Caudate nucleus (tissue), 63 donors: ENCODE measurements at places on chromosomes 2 and 18.

- no peak for DNase-seq
Observed at GRCh38 chr2:68730828-68731227, 3.8 kb upstream of the ARHGAP25 start.

- no peak for DNase-seq
Observed at GRCh38 chr18:48605408-48605845, 66.6 kb downstream of the CTIF start.

GRCh38 chr18:12403601-12404506 is 3.9 kb upstream of the PRELID3A start:
- DNase-seq = no peak

DNA sequence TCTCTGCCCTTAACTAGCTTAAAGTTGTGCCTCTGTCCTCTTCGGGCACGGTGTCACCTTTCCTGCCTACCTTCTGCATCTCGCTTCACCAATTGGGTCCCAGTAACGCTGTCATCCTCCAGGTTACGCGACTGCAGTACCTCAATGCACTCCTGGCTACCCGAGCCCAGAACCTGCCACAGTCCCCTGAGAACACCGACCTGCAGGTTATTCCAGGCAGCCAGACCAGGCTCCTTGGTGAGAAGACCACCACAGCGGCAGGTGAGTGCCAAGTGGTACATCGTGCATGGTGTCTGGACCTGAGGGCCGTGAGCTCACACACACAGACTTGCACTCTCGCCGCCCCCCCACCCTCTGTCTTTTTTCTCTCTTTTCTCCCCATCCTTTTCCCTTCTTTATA is 12.8 kb downstream of the CNNM3 start:
- no peak for DNase-seq

DNA sequence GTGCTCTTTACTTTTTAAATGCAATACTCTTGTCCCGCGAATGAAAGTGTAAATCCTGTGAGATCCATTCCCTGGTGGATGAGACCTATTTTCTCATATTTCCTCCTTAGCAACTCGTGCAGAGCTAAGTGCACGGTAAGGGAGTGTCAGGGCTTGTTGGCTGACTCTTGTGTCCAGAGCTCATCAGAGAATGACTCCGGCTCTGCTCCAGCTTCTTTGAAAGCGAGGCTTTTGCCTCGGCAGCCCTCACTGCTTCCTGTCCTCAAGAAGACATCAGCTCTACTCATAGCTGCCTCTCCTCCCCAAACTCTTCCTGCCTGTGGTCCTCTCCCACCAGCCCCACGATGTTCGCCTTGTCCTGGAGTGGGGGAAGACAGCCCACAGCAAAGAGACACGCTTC is 70.7 kb downstream of the LIPG start:
- no peak for DNase-seq

DNA sequence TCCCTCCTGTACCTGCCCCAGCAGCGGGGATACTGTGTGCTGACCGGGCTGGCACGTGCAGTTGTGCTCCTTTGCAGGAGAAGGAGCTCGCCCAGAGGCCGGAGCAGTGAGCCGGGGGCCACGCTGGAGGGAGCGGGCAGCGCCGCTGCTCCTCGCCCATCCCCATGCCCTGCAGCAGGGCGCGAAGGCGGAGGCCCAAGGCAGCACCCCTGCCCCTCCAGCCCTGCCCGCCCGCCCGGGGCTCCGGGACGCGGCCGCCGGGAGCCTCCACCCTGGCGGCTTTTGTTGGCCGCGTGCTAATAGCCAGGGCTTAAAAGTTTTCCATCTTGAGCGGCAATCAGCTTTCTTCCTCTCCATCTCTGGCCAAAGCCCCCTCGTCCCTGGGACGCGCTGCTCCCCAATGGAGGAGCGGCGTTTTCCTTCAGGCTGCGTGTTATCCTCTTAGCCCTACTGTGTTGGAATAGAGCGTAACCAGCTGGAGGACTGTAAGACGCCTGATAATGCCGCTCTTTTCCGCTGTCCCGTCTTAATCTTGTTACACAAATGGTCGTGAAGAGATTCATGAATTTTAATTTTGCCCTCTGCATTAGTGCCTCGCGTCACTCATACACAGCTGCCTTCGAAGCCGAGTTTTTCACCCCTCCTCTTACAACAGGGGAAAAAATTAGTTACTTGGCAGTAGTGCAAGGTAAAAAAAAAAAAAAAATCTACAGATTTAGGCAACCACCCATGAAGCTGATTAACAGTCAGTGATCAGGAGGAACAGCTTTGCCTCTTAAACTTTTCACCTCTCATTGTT is 172.9 kb upstream of the SIX3 start:
- no peak for DNase-seq

- DNase-seq = no peak
Observed at GRCh38 chr2:5794012-5794411, 101.8 kb downstream of the SOX11 start.

- no peak for DNase-seq
Observed at GRCh38 chr18:79961527-79962291, 2.7 kb upstream of the HSBP1L1 start.

DNA sequence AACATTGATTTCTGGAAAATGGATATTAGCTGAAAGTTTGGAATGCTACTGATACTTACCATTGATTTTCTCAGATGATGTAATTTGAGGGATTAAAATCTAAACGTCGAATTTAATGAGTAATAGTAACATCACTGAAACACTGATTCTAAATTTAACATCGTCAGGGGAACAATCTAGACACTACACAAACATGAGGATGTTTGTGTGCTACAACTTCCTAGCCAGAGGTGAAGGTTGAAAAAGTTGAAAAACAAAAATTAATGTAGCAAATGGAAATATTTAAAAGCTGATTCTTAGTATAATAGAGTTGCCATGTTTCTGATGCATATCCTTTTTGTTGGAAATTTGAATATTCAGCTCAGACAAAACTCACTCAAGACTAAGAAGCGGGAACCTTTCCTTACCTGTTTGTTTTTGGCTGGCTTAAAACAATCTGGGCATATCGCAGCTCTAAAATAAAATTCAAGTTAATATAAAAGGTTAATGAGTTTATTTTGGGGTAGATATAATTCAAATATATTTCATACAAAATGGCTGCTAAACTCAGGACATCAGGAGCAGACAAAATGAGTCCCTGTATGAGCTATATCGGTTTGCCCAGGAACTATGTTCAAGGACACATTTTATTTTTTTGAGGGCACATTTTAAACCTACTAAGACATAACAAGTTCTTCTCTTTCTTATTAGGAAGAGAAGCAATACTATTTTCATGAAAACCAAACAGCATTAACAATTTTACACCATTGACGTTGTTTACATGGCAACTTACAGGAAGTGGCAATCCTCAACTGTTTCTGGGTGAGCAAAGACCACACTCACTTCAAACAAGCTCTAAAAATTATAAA is 52.6 kb upstream of the PEX13 start:
- DNase-seq = no peak

- DNase-seq = peak; percentile 59
Observed at GRCh38 chr18:21191596-21192307, 50.3 kb upstream of the GREB1L start.

GRCh38 chr18:48059455-48060010 is 129.1 kb upstream of the SMAD2 start:
- DNase-seq = no peak

DNA sequence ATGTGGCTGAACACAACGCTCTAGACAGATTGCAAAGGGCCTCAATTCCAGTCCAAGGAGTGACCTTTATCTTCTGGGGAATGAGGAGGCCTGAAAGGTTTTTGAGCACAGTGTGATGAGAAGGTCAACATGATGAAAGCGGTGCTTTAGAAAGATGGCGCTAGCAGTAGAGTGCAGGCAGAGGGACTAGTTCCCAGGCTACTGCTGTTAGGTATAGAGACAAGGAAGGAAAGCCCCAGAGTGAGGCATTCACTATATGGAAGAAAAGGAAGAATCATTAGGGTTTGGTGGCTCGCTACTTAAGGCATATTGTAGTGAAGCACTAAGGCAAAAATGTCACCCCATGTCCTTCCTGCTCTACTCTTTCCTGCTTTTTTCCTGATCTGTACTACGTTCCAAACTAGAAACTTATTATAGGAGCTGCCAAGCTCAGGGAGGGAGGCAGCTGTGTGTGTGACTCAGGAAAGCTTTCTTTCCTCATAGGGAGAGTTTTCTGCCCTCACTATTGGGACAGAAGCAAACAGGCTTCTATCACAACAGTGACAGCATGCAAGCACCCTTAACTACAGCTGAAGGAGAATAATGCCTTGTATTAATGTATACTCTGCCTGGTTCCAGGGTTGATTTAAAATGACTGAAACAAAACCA is 160.8 kb upstream of the CAVIN2 start:
- DNase-seq = no peak

DNA sequence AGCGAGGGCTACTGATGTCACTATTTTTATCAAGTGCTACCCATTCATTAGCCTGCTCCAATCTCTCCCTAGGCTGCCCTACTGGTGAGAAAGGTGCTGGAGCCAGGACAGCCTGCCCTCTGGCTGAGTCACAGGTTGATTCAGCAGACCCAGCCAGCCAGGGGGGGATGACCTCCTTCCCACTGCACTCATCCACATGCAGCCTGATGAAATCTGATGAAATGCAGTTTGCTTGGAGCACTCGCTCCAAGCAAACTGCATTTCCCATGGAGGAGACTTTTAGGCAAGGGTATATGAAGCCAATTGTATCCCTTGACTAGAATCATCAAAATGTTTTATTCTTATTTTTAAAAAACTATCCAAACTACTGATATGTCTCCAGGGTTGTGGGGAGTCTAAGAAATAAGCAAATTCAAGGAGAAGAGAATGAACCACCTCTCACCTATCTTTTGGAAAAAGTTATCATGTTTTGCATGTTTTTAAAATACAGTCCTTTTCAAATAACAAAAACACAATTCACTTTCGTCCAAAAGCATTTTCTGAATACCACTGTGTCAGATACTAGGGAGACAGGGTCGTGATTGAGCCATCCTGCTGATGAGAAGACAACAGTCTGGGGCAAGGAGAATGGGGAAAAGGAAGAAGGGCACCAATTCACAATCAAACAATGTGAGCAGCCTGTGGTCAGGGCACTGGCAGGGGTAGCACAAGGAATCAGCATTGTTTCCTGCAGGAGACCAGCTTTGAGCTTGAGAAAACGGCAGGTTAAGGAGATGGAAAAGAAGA is 128.3 kb downstream of the AFF3 start:
- no peak for DNase-seq

- no peak for DNase-seq
Observed at GRCh38 chr2:102001767-102002142, 10.0 kb downstream of the IL1R2 start.

DNA sequence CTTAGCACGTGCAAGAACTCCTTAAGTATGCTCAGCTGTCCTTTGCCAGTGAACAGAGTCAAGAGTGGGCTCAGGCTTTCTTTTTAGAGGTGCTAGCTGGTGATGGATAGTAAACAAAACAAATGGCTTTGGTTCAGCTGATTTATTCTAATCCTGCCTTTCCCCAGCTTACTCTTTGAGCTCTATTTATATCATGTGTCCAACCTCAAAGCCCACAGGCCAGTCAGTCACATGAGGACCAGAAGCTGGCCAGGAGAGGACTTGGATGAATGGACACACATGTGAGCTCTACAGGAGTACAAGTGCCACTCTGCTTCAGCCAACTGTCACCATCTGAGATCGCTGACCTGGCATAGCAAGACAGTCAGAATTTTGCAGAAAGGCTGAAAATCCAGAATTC is 59.4 kb downstream of the STK39 start:
- no peak for DNase-seq

DNA sequence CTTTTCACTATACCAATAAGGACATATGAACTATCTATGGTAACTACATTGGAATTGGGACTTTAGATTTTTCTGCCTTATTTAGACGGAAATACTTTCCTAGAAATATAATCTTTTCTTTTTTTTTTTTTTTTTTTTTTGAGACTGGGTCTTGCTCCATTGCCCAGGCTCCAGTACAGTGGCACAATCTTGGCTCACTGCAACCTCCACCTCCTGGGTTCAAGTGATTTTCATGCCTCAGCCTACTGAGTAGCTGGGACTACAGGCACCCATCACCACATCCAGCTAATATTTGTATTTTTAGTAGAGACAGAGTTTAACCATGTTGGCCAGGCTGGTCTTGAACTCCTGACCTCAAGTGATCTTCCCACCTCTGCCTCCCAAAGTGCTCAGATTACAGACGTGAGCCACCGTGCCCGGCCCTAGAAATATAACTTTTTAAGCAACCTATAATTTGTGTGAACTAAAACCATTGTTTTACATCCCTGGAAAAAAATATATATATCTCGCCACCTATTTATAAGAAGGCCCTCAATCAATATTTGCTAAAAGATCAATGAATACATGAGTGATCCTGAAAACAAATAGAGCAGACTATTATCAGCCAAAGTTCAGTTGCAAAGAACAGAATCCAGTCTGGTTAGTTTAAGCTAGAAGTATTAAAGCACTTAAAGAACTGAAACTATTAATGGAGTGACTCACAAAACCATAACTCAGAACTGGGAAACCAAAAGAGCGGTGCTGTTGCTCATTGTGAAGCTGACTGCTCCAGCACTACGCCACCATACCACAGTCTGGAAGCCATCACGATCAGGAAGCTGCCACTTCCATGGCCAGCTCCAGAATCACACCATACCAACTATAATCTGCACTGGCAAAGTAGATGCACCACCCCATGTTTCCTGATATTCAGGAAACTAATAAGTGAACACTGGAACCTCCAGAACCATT is 8.4 kb upstream of the HNRNPLL start:
- no peak for DNase-seq

DNA sequence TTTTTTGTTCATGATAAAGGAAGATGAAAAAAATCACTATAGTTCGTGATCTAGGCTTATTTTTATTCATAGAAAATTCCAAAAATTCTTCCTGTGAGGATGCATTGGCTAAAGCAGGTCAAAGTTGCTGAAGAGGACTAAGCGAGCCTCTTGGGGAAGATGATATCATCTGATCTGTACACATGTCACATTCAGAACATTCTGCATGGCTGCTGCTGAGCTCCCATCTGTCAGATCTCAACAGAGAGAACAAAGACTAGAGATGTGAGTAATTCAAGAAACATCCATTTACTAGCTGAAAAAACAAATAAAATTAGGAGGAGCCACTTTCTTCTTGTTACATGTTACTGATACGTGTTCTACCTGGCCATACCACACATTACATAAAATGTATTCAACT is 518.6 kb upstream of the FSIP2 start:
- DNase-seq = no peak

GRCh38 chr2:116833052-116833451 is 981.4 kb upstream of the DDX18 start:
- no peak for DNase-seq

GRCh38 chr2:78757191-78757590 is 268.3 kb upstream of the REG3G start:
- no peak for DNase-seq

GRCh38 chr2:219490186-219490585 is 8.5 kb upstream of the GMPPA start:
- no peak for DNase-seq

DNA sequence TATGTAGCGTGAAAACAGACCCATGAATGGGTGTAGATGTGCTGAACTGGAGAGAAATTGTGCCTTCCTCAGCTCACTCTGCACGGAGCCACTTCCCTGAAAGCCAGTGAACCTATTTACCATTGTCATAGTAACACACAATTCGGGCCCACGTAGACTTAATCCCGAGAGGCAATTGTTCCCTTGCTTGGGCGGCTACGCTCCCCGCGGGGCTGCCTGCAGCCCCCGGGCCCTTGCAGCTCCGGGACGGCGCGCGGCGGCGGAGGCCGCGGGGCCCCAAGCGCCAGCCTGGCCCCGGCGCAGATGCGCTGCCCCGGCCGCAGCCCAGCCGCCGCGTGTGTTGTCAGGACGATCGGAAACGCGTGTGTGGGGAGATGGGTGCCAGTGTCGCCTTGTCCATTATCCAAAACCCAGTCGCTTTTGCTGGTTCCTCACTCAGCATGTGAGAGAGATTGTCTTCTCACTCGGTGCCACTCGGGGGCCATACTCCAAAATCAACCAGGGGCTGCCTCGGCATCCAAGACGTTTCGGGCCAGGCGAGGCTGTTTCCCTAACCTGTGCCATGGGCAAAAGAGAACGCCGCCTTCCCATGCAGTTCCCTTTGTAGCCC is 17.9 kb upstream of the LRRTM1 start:
- no peak for DNase-seq
